ENCODE measurements at places on chromosomes 6 and 20. TPM values are rescaled to one million over a fixed set of nuclear protein-coding genes. Genes with fewer than 3 reads are reported as not detected.

TRIM15 gene
- not detected for total RNA-seq

COL9A1 gene
- total RNA-seq = not detected

PRL gene
- total RNA-seq = not detected

BTBD9 gene
- 44.0 TPM for total RNA-seq

ADGB gene
- total RNA-seq = 1.3 TPM

TP53TG5 gene
- not detected for total RNA-seq

ULBP2 gene
- 2.2 TPM for total RNA-seq

PRR3 gene
- 10.1 TPM for total RNA-seq

NOX3 gene
- not detected for total RNA-seq

SLC2A10 gene
- total RNA-seq = 26.1 TPM

TMEM170B gene
- total RNA-seq = 10.1 TPM

AP5S1 gene
- 12.7 TPM for total RNA-seq

RIMS4 gene
- total RNA-seq = 4.5 TPM

PAK5 gene
- total RNA-seq = not detected

POU5F1 gene
- 1.9 TPM for total RNA-seq

NANP gene
- total RNA-seq = 4.7 TPM

TBXT gene
- total RNA-seq = not detected

WFDC9 gene
- not detected for total RNA-seq

HLA-B gene
- 2,503 TPM for total RNA-seq

BNIP5 gene
- total RNA-seq = 0.26 TPM

LAMA4 gene
- total RNA-seq = 87.5 TPM

SRC gene
- total RNA-seq = 37.4 TPM

CTCFL gene
- total RNA-seq = not detected

DEFB132 gene
- not detected for total RNA-seq

CCN6 gene
- not detected for total RNA-seq

SLC22A16 gene
- total RNA-seq = 5.4 TPM

VEGFA gene
- total RNA-seq = 154 TPM

ELOVL4 gene
- 0.70 TPM for total RNA-seq

KCNK17 gene
- 4.8 TPM for total RNA-seq

WFDC10B gene
- total RNA-seq = 1.2 TPM

SLC26A8 gene
- total RNA-seq = 1.5 TPM

PTGIS gene
- 32.9 TPM for total RNA-seq

SLC35D3 gene
- total RNA-seq = 0.09 TPM

KCNQ2 gene
- total RNA-seq = not detected
